ENCODE measurements at places on chromosomes 1 and 21.

DNA sequence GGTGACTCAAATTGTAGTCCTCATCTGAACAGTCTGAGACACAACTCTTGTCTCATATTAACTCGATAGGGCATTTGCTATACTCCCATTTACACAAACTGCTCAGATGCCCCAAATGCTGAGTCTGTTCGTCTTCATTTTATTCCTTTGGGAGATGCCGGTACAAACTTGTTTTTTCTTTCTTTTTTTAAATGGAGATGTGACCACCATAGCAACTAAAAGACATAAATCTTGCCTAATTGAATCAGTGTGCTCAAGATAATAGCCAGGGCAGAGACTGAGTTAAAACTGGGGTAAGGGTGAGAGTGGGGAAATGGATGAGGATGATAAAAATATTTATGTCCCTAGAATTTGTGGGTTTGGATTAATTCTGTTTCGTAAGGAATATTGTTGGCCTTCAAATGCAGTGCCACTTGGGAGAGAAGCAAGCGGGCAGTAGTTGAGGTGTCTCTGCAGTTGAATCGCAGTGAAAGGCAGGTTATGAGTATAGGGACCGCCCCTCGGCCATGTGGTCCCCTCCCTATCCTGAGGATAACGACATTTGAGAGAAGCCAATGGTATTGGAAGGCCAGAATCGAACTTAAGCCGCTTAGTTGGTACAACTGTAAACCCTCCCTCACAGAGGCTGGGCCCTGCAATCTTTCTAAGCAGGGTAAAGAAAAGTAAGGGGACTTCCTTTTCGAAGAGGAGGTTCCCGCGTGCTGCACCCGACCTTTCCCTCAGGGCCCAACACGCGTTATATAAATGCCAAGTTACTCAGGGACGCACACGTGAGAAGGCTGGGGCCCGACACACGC, 859 bp upstream of the LRRC8B start:
- peak; percentile 49 for DNase-seq

GRCh38 chr1:18145851-18146618, 38.4 kb downstream of the IGSF21 start:
- no peak for DNase-seq

DNA sequence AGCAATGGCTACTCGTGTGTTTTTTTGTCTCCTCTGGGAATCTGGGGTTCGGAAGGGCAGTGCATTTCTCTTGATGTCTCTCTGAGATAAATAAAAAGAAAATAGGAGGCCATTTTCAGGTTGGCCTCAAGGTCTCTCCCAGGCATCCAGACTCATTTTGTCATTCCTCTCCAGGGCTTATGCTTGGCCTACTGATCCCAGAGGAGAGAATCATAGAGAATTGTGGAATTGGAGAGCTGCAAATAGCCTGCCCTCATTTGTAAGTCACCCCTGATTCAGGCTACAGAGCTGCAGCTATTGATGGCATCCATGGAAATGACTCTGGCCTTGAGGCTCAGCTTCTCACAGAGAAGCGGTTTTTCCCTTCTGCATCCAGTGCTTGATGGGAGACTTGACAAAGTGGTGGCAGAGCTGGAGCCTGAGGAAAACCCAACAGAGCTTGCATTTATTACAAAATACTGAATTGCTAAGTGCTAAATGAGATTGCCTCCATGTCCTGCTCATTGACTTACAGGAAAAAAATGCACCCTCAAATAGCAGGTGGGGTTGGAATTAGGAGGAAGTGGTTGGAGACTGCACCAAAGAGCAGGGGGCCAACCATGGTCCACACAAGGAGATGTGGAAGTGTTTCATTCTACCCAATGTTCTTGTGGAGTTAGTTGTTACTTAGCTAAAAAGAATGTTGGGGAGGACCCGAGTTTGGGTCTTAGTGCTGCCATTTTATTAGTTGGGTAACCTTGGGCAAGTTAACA, 140.4 kb downstream of the S1PR1 start:
- DNase-seq: no peak

DNA sequence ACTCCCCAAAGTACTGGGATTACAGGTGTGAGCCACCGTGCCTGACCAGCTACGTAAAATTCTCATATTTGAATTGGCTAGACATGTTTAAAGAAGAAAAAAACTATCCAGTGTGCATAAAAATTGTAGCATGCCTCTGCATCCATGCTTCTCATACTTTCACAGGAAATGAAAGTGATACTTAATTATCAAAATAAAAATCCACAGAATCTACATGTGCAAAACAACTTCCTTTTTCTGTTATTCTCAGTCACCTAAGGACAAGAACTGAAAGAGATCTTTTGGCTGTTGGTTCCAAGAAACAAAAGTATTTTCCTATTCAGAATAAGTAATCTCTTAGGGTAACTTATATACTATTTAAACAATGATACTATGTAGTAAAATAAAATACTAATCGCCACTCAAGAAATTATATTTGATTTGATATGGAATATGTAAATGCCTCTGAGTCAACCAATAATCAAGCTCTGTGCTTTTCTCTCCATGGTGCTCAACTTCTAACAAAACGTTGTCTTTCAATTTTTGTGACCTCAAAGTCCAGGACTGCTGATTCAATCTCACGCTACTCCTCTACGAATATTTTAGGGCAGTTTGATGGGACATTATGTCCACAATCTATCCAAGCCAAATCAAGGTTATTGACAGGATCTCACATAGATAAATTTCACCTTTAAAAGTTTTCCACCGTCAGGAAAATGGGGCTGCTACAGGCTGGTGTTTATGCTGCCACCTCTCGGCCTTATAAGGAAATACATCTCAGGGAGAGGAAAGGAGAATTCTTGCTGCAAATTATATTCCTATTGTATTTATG, 102.7 kb downstream of the ZNF281 start:
- DNase-seq: peak; percentile 81

DNA sequence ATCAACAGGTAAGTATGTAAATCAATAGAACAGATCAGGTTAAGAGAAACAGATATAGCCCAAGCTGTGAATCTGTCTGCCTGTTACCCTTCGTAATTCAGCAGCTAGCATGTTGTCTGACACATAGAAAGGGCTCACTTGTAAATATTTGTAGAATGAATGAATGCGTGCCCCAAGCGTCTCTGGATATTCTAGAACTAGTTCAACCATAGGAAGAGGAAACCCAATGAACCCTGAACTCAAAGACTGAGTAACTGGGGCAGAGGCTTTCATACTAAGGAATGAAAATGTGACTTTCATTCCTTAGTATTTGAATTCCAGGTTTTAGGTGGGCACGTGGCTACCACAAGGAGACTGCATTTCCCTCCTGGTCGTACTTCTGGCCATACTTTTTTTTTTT, 60.1 kb upstream of the SMYD2 start:
- no peak for DNase-seq

DNA sequence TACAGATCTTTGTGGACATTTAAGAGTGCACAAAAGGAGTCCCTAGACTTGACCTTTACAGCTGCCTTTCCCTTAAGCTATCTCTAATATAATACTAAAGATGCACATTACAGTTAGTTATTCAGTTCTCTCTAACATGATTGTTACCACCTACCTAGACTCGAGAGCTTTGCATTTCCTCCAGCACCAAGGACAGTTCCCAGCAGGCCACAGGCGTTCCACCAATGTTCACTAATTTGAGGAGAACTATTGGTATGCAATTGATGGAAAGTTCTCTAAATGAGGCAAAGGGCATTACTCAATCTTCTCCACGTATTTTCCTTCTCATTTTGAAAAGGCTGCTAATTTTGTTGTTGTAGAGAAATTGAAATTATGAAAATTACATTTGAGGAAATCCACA, 5.4 kb upstream of the NTNG1 start:
- no peak for DNase-seq

DNA sequence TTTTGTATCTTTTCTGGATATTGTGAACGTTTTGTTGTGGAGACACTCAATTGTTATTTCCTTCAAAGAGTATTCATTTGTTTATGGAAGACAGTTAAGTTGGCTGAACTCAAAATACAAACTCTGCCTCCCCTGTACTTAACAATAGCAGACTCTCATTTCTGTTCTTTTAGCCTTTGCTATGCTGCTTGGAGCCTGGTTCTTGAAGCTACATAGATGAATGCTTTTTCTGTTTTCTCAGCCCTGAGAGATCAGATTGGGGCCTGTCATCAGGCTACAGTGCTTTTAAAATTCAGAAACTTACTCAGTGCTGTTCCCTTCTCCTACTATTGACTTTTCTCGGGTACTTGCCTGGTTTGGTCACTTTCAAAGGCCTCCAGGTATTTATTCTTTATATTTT, 215.7 kb upstream of the LYPLAL1 start:
- no peak for DNase-seq

GRCh38 chr1:72693376-72693775, 411.0 kb upstream of the NEGR1 start:
- no peak for DNase-seq

GRCh38 chr1:211198111-211198510, 61.1 kb upstream of the RCOR3 start:
- no peak for DNase-seq

- DNase-seq: no peak
Observed at GRCh38 chr1:77910116-77910515, 21.7 kb downstream of the NEXN start.

- DNase-seq: peak; percentile 67
Observed at GRCh38 chr1:107991371-107992066, 26.5 kb upstream of the VAV3 start.

DNA sequence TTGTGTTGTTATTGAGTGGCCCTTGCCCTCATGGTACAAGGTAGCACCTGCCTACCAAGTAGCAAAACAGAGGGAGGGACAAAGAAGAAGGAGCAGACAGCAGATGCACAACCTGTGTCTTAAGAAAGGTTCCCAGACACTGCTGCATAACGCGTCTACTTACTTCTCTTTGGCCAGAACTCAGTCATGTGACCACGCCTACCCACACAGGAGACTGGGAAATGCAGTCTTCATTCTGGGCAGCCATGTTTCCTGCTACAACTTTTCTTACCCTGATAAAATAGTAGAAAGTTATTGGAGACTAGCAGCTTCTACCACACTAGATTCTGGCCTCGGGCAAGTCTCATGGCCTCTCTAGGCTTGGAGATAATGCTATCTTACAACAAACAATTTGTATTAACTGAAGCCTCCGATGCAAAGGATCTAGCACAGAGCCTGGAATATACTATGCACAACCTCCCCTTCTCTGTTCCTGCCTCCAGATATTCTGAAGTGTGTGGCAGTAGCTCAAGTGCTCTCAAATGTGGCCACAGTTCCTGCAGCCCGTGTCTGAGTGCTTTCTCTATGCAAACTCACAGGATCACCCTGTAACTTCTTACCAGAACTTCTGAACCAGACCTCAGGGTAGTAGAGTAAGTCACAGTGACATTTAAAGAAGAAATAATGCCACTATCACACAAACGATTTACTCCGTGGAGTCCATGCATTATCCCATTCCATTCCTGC, 34.1 kb upstream of the BTG2 start:
- DNase-seq: peak; percentile 83

- no peak for DNase-seq
Observed at GRCh38 chr1:162590101-162590500, 28.6 kb downstream of the UAP1 start.

DNA sequence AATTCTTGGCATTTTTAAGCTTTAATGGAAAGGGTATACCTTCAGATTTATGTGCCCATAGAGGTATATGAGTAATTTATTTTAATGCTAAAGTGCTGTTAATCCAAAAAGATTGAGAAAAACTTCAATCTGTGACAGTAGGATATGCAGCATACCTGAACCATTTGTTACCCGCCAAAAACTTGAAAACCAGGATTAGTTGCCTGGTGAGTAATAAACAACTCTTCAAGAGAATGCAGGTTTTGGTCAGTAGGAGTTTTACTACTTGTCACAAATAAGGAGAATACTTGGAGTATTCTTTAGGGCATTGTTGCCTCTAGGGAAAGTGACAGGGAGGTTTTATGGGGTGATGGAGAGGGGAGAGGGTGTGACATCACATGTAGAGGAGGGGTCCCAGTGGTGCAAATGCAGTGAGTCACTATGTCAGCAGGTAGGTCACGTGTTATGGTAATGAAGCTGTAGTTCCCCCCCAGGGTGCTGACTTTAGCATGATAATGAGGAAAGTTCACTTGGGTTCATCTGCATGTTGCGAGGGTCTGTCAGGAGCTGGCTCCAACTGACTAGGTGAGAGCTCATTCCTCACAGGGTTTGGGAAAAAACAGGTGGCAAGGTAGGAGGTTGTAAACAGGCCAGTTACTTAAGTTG, 23.1 kb downstream of the USP25 start:
- DNase-seq: no peak

GRCh38 chr21:38416791-38417190, 81.5 kb downstream of the ERG start:
- peak; percentile 16 for DNase-seq

GRCh38 chr1:181608386-181608785, 125.1 kb downstream of the CACNA1E start:
- DNase-seq: no peak

DNA sequence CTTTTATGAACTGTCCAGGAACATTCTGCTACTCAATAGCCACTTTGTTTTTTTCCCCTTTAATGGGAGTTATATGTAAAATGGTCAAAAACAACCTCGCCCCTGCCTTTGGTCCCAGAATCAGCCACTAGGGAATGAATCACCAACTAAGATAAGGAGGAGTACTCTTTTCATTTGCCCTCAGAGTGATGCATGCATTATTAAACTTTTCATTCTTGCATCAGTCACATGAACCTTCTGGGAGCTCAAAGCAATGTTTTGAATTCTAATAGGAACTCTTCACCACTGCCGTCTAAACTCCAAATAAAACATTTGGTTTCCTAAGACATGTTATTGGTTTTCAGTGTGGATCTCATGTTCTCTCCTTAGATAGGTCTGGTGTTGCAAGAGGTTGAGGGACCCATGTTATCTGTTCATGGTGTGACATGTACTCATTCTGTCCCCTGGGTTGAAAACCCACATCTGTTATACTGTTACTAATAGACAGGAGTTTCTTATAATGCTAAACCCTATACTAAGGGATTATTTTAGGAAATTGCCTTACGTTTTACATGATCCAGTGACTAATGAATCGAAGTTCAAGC, 17.8 kb upstream of the HSD17B7 start:
- DNase-seq: no peak

GRCh38 chr1:228280106-228280901, 72.5 kb downstream of the OBSCN start:
- DNase-seq: no peak

DNA sequence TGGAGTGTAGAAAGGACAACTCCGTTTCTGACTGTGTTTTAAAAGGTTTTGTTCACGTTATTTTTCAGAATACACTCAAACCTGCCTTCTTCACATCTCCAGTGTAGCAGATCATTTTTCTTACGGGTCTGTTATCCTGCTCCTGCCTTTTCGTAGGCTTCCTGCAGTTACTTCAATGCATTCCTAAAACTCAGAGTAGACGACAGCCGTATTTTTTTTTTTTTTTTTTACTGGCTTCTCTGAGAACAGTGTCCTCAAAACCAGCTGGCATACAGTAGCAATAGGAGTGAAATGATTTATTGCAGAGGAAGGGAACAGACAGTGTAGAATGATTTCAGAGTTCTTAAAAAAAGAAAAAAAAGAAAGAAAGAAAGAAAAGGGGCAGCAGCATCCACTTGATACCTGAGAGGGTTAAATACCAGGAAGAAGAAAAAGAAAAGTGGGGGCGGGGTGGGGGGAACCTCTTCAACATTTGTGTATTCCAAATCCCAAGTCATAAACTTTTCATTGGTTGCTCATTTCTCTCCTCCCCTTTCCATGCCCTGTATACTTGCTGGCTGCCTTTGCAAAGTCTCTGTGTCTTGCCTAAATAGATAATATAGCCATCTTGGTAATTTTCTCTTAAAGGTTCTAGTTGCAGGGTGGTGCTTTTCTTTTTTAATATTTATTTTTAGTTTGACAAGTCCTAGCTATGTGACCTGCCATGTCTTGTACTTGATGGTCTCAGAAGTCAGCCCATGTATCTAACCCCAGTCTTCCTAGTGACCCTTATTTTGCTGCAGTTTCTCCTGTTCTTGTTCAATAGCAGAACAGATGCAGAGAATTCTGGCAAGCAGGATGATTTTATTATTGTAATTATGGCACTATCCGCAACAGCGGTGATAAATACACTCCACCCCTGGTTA, 2.8 kb downstream of the TGFB2 start:
- DNase-seq: no peak

Data from suppressor macrophage treated with lipopolysaccharide for 1 hour (primary cell).